ENCODE measurements at places on chromosomes 5 and 9.
A peak's percentile ranks its signal among the peaks of the same experiment; 100 is the strongest.

DNA sequence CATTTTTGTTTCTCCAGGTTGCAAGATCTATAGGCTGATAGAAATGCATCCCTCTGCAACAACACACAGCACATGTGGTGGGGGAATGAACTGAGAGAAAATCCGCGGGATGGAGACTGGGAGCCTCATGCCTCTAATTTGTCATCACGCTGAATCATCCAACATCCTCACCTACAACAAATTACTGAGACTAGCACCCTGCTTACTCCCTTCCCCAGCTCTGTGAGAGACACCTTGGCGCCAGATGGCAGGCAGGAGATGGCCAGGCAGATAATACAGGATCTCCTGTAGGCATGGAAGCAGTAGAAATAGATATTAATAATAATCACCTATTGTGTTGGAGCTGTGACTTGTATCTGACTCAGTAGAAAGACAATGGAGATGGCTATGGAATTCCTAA is 276.9 kb downstream of the SEMA5A start:
- DNase-seq: no peak

DNA sequence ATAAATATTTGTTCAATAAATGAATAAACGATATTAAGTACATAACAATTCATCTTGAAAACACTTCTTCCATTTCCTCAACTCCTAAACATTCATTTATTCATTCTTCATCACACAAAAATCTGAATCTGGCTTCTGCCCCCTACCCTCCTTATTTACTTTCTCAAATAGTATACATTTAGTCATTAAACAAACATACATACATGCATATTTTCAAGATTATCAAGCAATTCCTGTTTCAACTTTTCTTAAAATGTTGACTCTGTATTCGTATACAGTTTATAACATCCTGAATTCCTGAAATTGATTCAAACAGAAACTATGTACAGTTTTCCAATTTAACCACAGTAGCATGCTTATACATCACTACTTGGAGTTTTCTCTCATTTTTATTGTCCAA is 129.0 kb downstream of the MUSK start:
- DNase-seq: no peak

DNA sequence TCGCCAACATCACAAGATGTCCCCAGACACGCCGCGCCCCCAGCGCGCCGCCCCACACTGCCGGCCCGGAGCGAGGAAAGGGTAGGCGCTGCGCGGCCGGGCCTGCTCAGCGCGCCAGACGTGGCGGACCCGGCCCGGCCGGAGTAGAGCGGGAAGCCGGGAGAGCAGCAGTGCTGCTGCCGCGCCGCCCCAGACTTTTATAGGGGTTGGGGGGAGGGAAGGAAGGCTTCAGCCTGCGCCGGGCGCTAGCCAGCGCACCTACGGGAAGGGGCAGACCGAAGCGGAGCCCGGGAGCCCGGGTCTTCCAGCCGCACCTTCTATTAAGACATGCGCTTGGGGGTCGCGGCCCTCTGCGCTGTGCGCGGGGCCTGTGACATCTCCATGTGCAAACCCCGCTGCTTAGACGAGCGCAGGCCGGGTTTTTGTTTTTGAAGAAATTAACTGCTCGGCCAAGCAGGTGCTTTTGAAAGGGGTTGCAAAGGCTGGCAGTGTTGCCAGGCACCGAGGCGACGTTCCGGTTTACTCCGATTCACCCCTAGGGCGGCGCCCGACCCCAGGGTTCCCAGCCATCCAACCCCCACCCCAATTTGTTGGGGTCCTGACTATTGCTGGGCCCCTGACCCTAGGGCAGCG is 353 bp upstream of the PAX5 start:
- DNase-seq: no peak

- no peak for DNase-seq
These were observed 40.8 kb upstream of the GNPDA1 start for GRCh38 chr5:142053426-142054151.

DNA sequence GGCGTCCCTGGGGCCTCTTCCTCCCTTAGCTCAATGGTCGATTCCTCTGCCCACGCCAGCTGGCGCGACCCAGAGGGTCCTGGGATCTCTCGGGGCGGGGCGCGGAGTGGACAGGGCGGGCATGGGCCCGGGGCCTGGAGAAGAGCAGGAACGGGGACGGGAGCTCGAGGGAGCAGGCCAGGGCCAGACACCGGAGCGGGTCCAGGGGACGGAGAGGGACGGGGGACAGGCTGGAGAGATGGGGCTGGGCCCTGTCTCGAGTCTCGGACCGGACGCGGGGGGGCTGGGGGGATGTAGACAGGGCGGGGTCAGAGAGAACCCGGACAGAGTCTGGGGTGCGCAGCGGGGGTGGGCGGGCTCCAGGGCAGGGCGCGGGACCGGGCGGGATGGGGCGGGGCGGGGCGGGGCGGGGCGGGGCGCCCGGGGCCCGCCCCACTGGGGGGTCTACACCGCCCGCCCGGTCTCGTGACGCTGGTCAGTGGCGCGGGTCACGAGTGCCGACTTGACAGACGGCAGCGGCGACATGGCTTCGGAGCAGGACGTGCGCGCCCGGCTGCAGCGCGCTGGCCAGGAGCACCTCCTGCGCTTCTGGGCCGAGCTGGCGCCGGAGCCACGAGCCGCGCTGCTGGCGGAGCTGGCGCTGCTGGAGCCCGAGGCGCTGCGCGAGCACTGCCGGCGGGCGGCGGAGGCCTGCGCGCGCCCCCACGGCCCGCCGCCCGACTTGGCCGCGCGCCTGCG is at the start of gene UAP1L1:
Gene UAP1L1 (plus strand): TSS at position 508 of the 738 bp plus-strand sequence. CDS start 16 bp downstream, at position 524.
- no peak for DNase-seq

DNA sequence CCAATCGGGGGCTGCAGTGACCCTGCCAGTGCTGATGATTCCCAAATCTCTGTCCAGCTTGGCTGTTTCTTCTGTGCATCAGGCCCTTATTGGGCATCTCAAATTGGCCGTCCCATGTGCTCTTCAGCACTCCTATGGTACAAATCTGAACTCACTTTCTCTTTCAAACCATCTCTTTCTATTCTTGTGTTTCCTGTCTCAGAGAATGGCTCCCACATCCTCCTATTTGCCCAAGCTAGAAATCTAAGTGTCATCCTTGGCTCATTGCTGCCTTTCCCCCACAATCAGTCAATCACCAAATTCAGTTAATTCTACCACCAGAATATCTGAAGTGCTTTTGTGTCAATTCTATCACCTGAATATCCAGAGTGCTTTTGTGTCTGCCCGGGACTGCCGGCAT is 336.6 kb downstream of the CWC27 start:
- DNase-seq: no peak

DNA sequence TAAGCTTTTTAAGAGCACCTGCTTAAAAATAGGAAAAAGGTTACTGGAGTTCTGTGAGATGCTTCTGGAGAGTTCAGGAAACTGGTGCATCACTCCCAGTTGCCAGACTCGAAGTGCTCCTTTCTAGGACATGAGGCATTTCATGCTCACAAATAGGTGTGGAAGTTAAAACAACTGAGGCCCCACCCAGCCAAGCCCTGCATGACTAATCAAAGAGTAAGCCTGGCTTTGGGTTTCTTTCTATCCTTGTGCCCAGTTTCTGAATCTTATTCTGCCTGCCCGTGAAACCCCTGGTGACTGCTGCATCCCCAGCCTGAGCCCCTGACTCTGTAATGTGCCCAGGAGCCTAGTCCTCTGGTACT is 7.7 kb downstream of the SPINK9 start:
- no peak for DNase-seq

GRCh38 chr5:24595329-24595728 is 49.4 kb downstream of the CDH10 start:
- DNase-seq: no peak

GRCh38 chr9:132250324-132251262 is 88.7 kb downstream of the NTNG2 start:
- DNase-seq: no peak

DNA sequence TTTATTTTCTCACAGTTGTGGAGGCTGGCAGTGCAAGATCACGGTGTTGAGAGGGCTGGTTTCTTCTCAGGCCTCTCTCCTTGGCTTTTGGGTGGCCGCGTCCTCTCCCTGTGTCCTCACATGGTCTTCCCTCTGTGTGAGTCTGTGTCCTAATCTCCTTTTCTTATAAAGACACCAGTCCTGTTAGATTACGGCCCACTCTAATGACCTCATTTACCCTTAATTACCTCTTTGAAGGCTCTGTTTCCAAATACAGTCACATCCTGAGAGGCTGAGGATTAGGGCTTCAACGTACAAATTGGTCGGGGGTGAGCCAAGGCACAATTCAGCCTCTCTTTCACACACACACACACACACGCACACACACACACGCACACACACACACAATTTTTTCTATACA is 73.0 kb downstream of the UGCG start:
- peak; percentile 78 for DNase-seq

DNA sequence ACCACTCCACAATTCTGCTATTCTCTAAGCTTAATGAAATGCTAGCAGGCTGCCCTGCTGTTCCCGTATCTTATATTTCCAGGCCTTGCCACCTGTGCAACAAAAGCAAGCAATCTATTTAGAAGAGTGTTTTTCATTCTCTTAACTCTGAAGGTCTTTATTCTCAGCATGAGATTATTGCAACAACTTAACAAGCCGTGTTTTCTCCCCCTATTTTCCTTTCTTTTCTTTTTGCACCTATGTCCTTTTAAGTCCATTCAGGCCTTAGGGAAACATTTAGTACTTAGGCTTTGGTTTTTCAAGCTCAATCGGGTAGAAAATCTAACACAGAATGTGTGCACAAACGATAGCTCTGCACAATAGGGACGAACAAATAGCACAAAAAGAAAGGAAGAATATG is 89.6 kb upstream of the DMRTA1 start:
- no peak for DNase-seq

DNA sequence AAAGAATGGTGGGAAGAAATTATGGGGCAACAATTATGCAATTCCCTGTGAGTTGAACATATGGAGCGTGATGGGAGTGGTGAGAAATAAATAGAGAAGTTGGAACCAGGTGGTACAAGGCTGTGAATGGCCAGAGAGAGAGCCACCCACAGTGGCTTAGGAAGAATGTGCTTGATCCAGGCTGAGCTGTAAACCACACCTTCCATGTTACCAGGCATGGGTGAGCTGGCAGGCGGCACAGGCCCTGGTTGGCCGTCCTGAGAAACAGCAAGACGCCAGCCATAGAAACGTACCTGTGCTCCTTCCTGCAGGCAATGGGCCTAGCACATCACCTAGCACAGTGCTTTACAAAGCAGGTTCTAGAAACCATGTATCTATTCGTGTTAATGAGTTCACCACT is 74.3 kb downstream of the EPB41L4B start:
- DNase-seq: no peak

- DNase-seq: no peak
These were observed 805.0 kb upstream of the PTPRD start for GRCh38 chr9:11417782-11418181.

GRCh38 chr5:177111720-177112394 is 21.7 kb upstream of the NSD1 start:
- DNase-seq: no peak
